ENCODE measurements at places on chromosomes 13 and 19.

DNA sequence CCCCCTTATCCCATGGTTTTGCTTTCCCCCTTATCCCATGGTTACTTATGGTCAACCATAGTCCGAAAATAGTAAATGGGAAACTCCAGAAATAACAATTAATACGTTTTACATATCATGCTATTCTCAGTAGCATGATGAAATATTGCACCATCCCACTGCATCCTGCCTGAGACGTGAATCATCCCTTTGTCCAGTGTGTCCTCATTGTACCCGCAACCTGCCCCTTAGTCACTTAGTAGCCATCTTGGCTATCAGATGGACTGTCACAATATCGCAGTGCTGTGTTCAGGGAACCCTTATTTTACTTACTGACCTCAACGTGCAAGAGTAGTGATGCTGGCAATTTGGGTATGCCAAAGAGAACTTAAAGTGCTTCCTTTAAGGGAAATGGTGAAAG is 10.5 kb upstream of the NBEA start:
- DNase-seq, result no peak

GRCh38 chr13:36710396-36710795 is 36.6 kb downstream of the SERTM1 start:
- no peak for DNase-seq

- DNase-seq, result no peak
Measured at GRCh38 chr13:85261757-85262346, 537.4 kb downstream of the SLITRK6 start.

GRCh38 chr19:42121656-42122069 is 10.6 kb downstream of the POU2F2 start:
- peak; percentile 64 for DNase-seq

GRCh38 chr13:43764349-43764748 is 22.4 kb downstream of the ENOX1 start:
- DNase-seq, result no peak

DNA sequence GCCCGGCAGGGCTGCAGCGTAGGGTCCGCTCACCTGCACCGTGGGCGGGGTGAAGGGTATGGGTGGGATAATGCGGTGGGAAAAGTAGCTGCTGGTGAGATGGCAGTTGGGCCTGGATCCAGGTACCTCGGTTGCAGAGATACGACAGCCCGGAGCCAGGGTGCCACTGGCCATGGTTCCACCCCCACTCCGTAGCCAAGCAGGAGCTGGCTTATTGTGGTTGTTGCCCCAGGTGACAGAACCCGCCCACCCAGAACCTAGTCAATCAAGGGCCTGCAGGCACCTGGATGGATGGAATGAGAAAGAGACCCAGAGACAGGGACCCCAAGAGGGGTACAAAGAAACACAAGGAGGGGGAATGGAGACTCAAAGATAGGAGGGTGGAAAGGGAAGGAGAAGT is 3.5 kb upstream of the LHB start:
- no peak for DNase-seq

DNA sequence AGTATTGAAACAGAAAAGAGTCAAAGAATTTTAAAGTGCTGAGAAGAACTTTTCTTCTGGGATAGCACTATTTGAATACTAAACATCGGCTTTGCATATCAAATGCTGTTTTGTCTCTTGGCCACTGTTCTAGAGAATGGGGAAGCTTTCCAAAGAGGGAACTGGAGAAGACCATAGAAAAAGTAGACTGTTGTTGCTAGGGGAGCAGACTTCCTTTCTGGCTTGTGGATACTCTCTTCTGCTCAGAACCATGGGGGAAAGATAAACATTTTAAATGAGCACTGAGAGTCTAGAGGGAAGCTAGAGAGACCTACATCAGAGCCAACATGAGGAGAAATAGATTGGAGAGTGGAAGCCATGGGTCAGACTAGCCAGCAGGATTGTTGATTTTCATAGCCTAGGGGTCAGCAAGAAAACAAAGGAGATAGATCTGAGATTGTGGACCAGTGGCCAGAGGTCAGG is 315.7 kb downstream of the KCTD12 start:
- no peak for DNase-seq

DNA sequence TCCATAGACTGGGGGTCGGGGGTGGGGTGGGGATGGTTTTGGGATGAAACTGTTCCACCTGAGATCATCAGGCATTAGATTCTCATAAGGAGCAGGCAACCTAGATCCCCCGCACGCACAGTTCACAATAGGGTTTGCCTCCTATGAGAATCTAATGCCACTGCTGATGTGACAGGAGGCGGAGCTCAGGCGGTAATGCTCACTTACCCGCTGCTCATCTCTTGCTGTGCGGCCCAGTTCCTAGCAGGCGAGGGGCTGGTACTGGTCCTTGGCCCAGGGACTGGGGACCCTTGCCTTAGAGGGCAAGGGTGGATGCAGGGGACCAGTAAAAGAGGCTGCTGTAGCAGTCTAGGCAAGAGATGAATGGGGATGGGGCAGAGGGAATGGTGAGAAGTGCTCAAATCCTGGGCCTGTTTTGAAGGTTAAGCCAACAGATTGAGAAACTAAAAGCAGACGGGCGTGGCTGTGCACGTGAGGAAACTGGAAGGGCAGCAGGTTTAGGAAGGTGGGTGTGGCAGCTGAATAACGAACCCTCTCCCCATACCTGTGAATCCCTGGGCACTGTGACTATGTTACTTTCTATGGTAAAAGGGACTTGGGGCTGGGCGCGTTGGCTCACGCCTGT is 1.5 kb upstream of the ERICH4 start:
- DNase-seq, result no peak

DNA sequence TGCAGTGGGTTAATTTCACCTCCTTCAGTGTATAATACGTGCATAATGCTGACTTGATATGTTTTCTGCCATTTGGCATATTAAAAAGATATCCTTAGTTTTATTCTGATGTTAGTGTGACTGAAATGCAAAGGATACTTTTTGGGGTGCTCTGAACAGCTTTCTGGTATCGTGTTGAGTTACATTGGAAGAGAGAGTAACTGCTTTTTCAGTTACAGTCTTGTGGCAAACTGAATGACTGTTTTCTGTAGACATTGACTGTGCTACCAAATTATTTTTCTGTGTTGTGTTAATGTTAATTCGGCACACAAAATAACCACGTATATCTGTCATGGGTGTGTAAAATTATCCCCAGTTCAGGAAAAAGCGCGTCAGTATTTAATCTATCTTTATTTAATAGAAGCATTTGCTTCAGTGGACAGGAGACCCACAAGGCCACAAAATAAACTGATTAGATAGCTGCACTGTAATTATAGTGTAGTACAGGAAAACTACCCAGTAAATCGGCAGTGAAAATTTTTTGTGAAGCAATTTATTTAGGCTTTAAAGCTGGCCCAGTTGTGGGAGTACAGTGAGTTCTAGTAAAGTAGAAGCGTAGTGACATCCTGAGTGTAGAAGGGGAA is 2.5 kb downstream of the URI1 start:
- DNase-seq, result no peak

DNA sequence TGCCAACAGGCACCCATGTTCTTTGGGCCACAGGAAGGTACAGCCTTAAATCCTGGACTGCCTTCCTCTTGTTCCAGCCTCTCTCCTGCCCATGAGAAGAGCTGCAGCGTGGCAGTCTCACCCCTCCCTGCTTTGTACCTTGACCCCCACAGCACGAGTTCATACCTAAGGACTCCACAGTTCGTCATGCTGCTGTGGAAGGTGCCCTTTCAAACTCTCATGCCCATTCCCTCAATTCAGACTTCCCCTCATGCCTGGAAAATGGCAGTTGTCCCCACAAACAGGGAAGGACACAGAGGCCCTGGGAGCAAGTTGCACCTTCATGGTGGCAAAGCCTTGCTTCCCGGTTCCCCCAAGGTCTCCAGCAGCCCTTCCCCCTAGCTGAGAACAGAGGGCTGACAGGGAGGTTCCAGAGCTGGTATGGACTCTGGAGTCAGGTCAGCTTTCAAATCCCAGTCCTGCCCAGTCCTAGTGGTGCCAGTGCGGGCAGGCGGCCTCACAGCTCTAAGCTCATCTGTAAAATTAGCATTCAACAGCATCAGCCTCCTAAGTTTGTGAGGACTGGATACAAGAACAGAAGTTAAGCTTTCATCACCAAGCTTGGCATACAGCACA is 8.6 kb downstream of the GSK3A start:
- DNase-seq, result no peak

DNA sequence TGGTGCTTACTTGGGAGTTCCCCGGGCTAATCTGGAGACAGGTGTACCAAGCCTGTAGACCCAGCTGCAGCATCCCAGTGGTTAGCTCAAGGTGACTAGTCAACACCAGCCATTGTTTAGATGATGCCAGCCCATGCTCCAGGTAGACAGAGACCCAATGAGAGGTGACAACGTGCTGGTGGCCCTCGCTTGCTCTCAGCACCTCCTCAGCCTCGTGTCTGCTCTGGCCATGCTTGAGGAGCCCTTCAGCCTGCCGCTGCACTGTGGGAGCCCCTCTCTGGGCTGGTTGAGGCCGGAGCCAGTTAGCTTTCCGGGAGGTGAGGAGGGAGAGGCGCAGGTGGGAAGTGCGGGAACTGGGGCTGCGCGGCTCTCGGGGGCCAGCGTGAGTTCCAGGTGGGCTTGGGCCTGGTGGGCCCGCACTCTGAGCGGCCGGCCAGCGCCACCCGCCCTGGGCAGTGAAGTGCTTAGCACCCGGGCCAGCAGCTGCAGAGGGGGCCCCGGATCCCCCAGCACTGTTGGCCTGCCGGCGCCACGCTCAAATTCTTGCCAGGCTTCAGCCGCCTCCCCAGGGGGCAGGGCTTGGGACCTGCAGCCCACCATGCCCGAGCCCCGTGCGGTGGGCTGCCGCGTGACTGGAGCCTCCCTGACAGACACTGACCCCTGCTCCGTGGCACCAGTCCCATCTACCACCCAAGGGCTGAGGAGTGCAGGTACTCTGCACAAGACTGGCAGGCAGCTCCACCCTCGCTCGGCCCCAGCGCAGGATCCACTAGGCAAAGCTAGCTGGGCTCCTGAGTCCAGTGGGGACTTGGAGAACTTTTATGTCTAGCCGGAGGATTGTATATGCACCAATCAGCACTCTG is 85.9 kb upstream of the VSTM2B start:
- DNase-seq, result no peak

- no peak for DNase-seq
Measured at GRCh38 chr13:47287291-47287751, 390.5 kb upstream of the HTR2A start.

- no peak for DNase-seq
Measured at GRCh38 chr13:45328661-45329111, 12.3 kb downstream of the TPT1 start.

DNA sequence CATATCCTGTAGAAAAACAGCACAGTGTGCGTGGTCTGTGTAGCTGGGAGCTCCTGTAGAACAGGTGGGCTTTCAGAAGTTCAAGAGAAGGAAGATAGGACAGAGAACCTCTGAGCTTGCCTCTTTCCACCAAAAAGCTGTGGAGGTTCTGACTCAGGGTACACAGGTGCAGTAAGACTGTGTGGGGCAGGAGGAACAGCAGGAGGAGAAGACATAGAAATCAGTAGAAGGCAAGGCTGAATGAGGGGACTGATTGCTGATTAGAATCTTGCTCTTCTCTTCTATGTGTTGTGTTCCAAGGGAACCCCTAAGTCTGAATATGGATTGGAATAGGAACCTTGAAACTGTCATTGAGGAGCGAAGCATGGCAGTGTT is 122.7 kb downstream of the AKAP11 start:
- DNase-seq, result no peak

DNA sequence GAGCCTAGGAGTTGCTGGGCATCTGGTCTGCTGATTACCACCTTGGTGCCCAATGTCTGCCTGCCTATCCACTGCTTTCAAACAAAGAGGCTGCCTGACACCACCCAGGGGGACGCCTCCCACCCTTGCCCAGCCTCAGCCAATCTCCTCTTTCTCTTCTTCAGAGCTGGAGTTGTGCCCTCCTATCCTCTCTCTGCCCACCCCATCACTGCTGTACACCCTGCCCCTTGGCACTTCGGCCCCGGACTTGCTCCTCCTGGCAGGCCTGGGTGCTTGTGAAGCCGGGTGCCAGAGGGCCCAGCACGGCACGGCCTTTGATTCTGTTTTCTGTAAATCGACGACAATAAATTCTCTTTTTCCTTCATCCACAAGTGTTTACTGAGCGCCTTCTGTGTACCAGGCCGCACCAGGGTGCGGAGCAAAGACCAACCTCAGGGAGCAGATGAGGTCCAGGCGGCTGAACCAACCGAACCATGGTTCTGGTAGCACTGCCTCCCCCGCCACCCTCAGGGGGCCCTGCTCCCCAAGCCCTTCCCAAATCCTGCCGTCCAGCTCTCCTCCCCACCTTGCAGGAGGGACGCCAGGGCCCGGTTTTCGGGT is 5.0 kb downstream of the RNF225 start:
- DNase-seq, result no peak

GRCh38 chr19:49408816-49409440 is 14.3 kb downstream of the PTH2 start:
- DNase-seq, result no peak

- DNase-seq, result no peak
Measured at GRCh38 chr19:11041194-11041593, 48.1 kb upstream of the LDLR start.

DNA sequence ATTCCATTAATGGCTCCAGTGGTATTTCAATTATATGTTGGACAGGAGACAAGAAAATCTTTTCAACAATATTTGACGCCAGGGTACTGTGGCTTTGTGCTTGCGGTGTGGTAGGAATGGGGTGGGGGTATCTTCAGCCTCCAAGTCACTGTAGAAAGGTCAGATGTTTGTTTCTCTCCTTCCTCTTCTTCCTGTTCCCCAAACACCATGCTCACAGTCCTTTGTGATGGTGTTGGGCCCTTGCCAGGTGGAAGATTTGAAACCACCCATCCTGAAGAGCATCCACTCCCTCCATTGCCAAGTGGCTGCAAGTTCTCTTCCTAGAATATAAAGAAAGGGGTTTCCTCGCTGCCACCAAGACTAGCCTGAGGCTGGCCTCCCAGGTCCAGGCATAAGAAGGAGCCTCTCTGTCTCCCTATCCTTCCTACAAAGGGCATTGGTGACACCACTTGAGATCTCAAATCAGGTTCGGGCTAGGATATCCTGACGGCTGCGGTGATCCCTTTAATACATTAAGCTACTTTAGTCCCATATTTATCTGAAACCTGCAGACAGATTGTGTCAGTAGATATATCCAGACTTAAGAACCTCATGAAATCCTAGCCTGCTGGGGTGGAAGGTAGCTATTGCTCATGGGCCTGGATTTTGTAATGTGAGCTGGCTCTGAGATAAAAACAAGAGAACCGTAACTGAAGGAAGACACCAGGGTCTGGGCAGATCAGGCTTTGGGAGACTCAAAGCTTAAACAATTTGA is 64.3 kb upstream of the SIAH3 start:
- no peak for DNase-seq

GRCh38 chr19:58229255-58229639 is 533 bp downstream of the ZNF544 start:
- DNase-seq, result no peak

GRCh38 chr19:17766543-17767131 is 15.4 kb downstream of the FCHO1 start:
- DNase-seq, result no peak

GRCh38 chr19:3108775-3109174 is 14.6 kb downstream of the GNA11 start:
- peak; percentile 55 for DNase-seq

DNA sequence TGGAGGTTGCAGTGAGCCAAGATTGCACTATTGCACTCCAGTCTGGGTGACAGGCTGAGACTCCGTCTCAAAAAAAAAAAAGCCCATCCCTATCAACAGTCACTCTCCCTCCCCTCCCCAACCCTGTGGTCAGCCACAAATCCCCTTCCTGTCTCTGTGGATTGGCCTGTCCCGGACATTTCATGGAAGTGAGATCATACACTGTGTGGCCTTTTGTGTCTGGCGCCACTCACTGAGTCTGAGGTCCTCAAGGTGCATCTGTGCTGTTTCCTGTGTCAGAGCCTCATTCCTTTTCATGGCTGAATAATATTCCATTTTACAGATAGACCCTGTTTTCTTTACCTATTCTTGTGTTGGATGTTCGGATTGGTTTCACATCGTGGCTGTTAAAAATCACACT is 149.5 kb downstream of the PTPRS start:
- DNase-seq, result no peak
